ENCODE measurements at places on chromosomes 7 and 10. TPM values are rescaled to one million over a fixed set of nuclear protein-coding genes. Genes with fewer than 3 reads are reported as not detected.
A peak's percentile ranks its signal among the peaks of the same experiment; 100 is the strongest.

- no peak for DNase-seq
- H3K36me3 ChIP-seq, result no peaks in the 10 kb centered on the region
- no peaks in the 10 kb centered on the region for H3K4me1 ChIP-seq
- H3K4me3 ChIP-seq, result no peak overlapping the region
- no peak overlapping the region for H3K27ac ChIP-seq
Observed at GRCh38 chr7:51965454-51965853, 648.8 kb upstream of the COBL start.

DNA sequence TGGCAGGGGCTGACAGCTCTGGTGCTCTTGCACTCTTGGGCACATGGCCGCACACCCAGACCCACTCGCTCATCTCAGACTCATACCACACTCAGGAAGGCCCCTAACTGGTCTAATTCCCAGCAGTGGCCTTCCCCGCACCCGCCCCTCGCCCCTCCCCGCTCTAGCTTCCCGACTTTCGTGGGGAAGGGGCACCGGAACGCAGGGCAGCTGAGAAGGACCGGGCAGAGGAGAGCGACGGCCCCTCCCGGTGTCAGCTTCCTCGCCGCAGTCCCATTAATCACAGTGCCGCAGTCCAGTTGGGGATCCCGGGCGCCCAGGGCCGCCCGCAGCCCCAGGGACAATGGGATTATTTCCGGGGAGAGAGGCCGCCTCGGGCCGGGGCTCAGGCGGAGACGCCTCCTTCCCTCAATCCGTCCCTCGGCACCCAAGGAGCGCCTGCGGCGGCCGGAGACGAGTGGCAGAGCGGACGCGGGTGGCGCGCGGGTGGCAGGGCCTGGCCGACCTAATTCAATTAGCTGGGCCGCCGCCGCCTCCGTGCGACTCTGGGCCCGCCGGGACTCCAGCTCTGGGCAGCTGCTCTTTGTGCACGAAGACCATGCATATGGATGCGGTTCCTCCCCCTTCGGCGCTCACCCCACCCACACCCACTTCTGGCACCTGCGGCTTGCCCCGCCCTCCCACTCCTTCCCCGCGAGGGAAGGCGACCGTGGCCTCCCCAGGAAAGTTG, 7.8 kb upstream of the TLX1 start:
- H3K27me3 ChIP-seq, result peaks cover 73% of the 10 kb centered on the region
- no peak overlapping the region for H3K4me3 ChIP-seq
- no peak for DNase-seq

Gene ACTR3C
- 24.1 TPM for total RNA-seq

GRCh38 chr10:130160775-130161174, 24.6 kb downstream of the GLRX3 start:
- no peak overlapping the region for H3K4me3 ChIP-seq
- H3K27me3 ChIP-seq, result no peaks in the 10 kb centered on the region
- DNase-seq, result no peak

DNA sequence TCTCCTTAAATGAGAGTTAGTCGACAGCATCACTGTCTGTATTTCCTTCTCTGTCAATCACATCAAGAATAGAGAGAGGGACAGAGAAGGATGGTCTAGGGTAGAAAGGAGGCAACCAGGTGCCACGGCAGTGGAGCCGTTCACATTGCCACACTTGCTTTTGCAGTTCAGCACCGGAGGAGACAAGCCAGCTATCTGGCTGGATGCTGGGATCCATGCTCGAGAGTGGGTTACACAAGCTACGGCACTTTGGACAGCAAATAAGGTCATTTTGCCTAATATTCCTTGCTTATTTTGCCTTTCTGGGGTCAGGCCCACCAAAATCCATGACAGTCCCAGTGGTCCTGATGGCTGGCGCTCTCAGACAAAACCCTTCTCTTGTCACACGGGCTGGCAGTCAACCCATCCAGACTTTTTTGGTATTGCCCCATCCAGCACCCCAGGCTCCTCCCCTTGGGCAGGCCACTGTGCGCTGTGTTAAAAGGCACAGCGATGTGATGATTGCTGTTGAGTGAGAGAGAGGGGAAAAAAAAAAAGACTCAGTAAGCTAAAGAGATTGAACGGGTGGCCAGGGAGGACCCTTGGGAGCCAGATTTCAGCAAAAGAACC, 8.4 kb downstream of the CPA2 start:
- H3K4me3 ChIP-seq, result no peak overlapping the region
- H3K27ac ChIP-seq, result no peak overlapping the region
- no peak for DNase-seq
- no peaks in the 10 kb centered on the region for H3K36me3 ChIP-seq
- peaks cover 4% of the 10 kb centered on the region for H3K4me1 ChIP-seq
- H3K27me3 ChIP-seq, result no peaks in the 10 kb centered on the region

- H3K4me3 ChIP-seq, result no peak overlapping the region
- no peaks in the 10 kb centered on the region for H3K27me3 ChIP-seq
- DNase-seq, result no peak
- no peak overlapping the region for H3K27ac ChIP-seq
- no peaks in the 10 kb centered on the region for H3K4me1 ChIP-seq
Observed at GRCh38 chr10:11245510-11245909, 227.8 kb downstream of the CELF2 start.

Gene TDRD1
- total RNA-seq, result 0.28 TPM

- no peaks in the 10 kb centered on the region for H3K27me3 ChIP-seq
- H3K4me1 ChIP-seq, result peaks cover 4% of the 10 kb centered on the region
- H3K36me3 ChIP-seq, result no peaks in the 10 kb centered on the region
- DNase-seq, result no peak
- no peak overlapping the region for H3K27ac ChIP-seq
Observed at GRCh38 chr10:654647-654996, 34.8 kb downstream of the DIP2C start.

Gene SLC16A12
- 1.3 TPM for total RNA-seq

Gene CTNNA3
- 1.5 TPM for total RNA-seq

GRCh38 chr10:71073451-71074175, 138.8 kb upstream of the UNC5B start:
- no peaks in the 10 kb centered on the region for H3K27me3 ChIP-seq
- H3K4me3 ChIP-seq, result no peak overlapping the region
- no peak overlapping the region for H3K27ac ChIP-seq
- H3K36me3 ChIP-seq, result no peaks in the 10 kb centered on the region
- no peak for DNase-seq
- H3K4me1 ChIP-seq, result no peaks in the 10 kb centered on the region

- H3K27me3 ChIP-seq, result no peaks in the 10 kb centered on the region
- no peak overlapping the region for H3K27ac ChIP-seq
- no peak overlapping the region for H3K4me3 ChIP-seq
- peak; percentile 82 for DNase-seq
- H3K36me3 ChIP-seq, result no peaks in the 10 kb centered on the region
- H3K4me1 ChIP-seq, result no peaks in the 10 kb centered on the region
Observed at GRCh38 chr10:77592946-77593636, 44.5 kb downstream of the KCNMA1 start.

Gene CPA4
- total RNA-seq, result 0.55 TPM

Gene TRDMT1
- 5.2 TPM for total RNA-seq

DNA sequence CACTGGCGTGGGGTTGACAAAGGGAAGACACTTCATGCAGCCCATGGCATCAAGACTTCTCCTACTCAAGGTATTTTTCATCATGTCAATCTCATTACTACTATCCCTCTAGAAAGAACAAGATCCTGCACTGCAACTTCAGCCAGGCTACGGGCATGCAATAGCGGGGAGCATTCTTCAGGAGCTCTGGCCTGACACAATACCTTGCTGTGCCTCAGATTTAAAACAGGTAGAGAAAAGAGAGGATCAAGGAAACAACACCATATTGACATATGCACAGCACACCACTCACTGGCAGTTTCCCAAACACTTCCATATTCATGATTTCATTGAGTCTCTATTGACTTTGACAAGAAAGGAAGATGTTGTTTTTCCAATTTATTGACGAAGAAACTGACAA, 51.5 kb downstream of the DOCK4 start:
- no peak overlapping the region for H3K27ac ChIP-seq
- no peak overlapping the region for H3K4me3 ChIP-seq
- H3K36me3 ChIP-seq, result no peaks in the 10 kb centered on the region
- DNase-seq, result no peak

Gene CFTR
- 0.22 TPM for total RNA-seq
